Osteoblast (primary cell): ENCODE measurements at places on chromosomes 2 and 18.

DNA sequence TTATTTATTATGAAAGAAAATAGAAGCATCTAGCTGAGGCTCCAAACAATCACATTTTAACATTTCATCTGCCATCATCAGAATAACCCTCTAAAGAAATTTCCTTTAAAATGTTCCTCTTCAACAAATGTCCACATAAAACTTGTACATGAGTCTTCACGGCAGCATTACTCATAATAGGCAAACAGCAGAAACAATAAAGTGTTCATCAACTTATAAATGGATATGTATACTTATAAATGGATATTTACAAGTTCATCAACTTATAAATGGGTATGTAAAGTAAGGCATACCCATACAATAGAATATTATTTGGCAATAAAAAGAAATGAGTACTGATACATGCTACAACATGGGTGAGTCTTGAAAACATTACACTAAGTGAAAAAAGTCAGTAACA is 33.5 kb upstream of the ASNSD1 start:
- no peaks in the 10 kb centered on the region for H3K36me3 ChIP-seq
- no peak overlapping the region for H3K4me3 ChIP-seq
- peaks cover 4% of the 10 kb centered on the region for H3K4me1 ChIP-seq
- DNase-seq: no peak
- H3K27ac ChIP-seq: no peak overlapping the region
- H3K27me3 ChIP-seq: no peaks in the 10 kb centered on the region

DNA sequence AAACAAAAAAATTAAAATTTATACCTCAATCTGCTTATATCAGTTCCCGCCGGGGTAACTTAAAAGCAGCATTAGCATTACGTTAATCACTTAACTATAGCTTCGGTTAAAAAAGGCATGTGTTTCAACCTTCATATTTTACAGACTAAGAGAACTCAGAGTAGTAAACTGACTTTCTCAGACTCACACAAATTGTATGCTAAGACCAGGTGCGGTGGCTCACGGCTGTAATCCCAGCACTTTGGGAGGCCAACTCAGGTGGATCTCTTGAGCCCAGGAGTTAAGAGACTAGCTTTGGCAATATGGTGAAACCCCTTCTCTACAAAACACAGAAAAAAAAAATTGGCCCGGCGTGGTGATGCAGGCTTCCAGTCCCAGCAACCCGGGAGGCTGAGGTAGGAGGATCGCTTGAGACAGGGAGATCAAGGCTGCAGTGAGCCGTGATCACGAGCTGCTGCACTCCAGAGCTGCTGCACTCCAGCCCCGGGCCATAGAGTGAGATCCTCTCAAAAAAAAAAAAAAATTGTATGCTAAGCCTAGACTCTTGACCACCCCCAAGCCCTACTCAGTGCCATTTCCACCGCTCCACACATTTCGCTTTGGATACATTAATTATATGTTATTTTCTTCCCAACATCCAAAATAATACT is 2.4 kb downstream of the HNRNPLL start:
- DNase-seq: no peak
- peak overlapping the region; percentile 45 for H3K27ac ChIP-seq
- H3K27me3 ChIP-seq: no peaks in the 10 kb centered on the region
- H3K4me1 ChIP-seq: peaks cover 19% of the 10 kb centered on the region
- H3K4me3 ChIP-seq: peak overlapping the region; percentile 92
- H3K36me3 ChIP-seq: no peaks in the 10 kb centered on the region

DNA sequence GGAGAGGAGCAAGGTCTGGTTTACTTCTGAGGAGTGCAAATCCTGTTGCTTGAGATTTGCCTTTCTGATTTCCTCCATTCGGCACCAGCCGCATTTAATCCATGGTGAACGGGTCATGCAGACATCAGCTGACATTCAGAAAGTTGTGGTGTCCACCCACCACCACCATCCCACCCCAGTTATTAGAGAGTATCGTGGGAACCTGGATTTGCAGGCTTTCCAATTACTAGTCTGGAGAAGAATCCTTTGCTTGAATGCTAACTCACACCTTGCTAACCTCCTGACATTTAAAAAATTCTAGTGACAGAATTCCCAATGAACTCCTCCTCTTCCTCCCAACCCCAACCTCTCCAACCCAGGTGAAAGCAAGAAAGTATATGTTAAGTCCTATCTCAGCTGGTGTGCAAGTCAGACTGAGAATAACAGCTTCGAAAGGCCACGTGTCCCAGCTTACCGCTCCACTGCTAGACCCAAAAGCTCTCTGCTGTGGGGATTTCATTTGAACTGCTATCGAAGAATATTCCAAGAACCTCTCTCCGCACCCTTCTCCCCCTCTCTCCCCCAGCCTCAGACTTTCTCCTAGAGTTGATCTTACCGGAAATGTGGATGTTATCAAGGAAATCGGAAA is 17.7 kb downstream of the BCL11A start:
- H3K4me3 ChIP-seq: no peak overlapping the region
- no peaks in the 10 kb centered on the region for H3K27me3 ChIP-seq
- no peak overlapping the region for H3K27ac ChIP-seq
- H3K4me1 ChIP-seq: no peaks in the 10 kb centered on the region
- no peaks in the 10 kb centered on the region for H3K36me3 ChIP-seq

DNA sequence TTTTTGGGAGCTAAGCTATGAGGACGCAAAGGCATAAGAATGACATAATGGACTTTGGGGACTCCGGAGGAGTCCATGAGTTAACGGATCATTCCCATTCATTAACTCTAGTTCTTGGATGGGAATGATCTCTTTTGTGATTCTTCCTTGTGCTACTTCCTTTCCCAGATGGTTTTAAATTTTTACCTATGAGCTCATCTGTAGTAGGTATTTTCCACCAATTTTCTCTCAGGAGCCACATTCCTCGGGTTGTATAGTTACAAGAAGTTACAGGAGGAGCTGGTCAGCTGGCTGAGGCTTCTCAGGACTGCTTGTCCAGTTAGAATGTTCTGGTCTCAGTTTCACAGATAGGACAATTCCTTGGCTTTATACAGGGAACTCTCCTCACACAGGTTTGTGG is 42.9 kb upstream of the LPIN2 start:
- H3K4me3 ChIP-seq: no peak overlapping the region
- no peaks in the 10 kb centered on the region for H3K36me3 ChIP-seq
- DNase-seq: no peak
- no peaks in the 10 kb centered on the region for H3K4me1 ChIP-seq
